Activated T-helper 1 cell treated with anti-CD3 and anti-CD28 coated beads, Interleukin-12 subunit alpha, Interleukin-12 subunit beta, Interleukin-2, Interleukin-4 antibody, amounts not matched to agents 30 ng/mL and 10 ng/mL and 1 ng/mL, durations not matched to agents 14 hours and 24 hours and 36 hours (primary cell): ENCODE measurements at places on chromosomes 4 and X. TPM values are rescaled to one million over a fixed set of nuclear protein-coding genes. Genes with fewer than 3 reads are reported as not detected.

SSX3 gene
- total RNA-seq = not detected in 2 replicates

DNA sequence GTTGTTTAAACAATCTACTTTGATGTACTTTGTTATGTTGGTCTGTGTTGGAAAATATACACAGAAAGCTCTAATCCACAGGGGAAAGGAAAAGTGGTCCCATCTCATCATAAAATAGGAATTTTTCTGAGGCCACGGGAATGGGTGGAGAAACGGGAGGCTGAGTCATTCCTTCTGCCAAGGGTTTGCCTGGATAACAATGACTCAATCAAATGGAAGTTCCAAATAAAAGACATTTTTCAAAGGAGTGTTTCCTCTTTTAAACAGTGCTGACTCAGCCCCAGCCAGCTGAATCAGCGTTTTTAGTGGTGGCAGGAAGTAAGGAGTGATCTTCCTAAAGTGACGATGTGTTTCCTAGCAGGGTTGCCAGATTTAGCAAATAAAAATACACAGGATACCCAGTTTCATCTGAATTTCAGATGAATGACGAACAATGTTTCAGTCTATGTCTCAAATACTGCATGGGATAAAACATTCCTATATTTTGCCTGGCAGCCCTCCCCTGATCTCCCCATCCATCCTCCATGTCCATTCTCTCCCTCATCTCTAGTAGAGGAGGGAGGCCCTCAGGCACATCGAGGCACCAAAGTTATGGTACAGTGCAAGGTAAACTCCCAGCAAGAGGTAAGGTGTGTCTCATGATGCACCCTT, 345.4 kb upstream of the GATB start:
- no peaks in the 10 kb centered on the region for H3K27me3 ChIP-seq
- DNase-seq = no peak
- no peak overlapping the region for H3K4me3 ChIP-seq
- H3K36me3 ChIP-seq = peaks cover 14% of the 10 kb centered on the region

CSAG1 gene
- total RNA-seq = not detected in 2 replicates

TMPRSS11F gene
- total RNA-seq = not detected in 2 replicates

DNA sequence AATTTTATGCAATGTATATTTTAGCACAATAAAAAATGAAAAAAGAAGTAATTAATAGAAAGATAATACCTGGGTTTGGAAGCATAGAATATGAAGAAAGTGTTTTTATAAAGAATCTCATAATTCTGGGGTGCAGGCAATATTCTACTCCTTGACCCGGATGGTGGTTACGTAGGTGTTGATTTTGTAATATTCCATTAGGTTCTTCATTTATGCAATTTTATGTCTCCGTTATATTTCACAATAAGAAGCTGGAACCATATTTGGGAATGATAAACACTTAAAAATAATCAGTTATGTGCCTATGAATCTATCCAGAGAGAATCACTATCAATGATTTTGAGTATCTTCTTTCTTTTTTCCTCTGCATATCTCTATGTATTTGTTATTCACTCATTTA, 38.5 kb downstream of the CHRNA9 start:
- peaks cover 2% of the 10 kb centered on the region for H3K36me3 ChIP-seq
- H3K4me3 ChIP-seq = no peak overlapping the region
- no peak for DNase-seq
- H3K27me3 ChIP-seq = peaks cover 2% of the 10 kb centered on the region

GRCh38 chr4:42458657-42459056, 61.4 kb downstream of the SHISA3 start:
- peaks cover 22% of the 10 kb centered on the region for H3K36me3 ChIP-seq
- peaks cover 6% of the 10 kb centered on the region for H3K4me1 ChIP-seq

GRCh38 chrX:124467202-124467601, 120.8 kb downstream of the SH2D1A start:
- no peak for DNase-seq
- H3K36me3 ChIP-seq = no peaks in the 10 kb centered on the region
- H3K4me1 ChIP-seq = no peaks in the 10 kb centered on the region

- no peaks in the 10 kb centered on the region for H3K27me3 ChIP-seq
- H3K36me3 ChIP-seq = no peaks in the 10 kb centered on the region
- H3K4me1 ChIP-seq = no peaks in the 10 kb centered on the region
- H3K4me3 ChIP-seq = no peak overlapping the region
- H3K27ac ChIP-seq = no peak overlapping the region
- DNase-seq = no peak
Measured at GRCh38 chr4:8131210-8131609, 27.4 kb downstream of the ABLIM2 start.

DNA sequence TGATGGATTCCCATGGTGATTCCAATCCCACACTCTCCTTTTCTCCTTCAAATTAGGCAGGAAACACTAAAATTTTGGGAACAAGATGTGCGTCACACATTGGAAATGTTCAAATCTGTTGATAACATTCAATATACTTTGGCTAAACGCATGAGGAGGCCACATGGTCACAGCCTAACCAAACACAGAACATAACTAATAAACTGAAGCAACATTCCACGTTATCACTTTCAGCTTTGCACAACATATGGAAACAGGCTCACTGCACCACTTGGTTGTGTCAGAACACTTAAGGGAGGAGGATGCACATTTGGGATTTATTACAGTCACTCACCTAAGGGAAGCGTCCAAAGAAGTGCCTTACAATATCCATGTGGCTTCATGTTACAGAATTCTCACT, 4.7 kb downstream of the SH3RF1 start:
- H3K27me3 ChIP-seq = peaks cover 26% of the 10 kb centered on the region
- no peak overlapping the region for H3K27ac ChIP-seq
- DNase-seq = no peak
- no peak overlapping the region for H3K4me3 ChIP-seq
- H3K36me3 ChIP-seq = no peaks in the 10 kb centered on the region
- peaks cover 5% of the 10 kb centered on the region for H3K4me1 ChIP-seq

IL2 gene
- 595 and 611 TPM in 2 replicates for total RNA-seq

AREG gene
- 1.5 and 2.4 TPM in 2 replicates for total RNA-seq

STARD8 gene
- 2.3 and 2.6 TPM in 2 replicates for total RNA-seq

ARHGEF6 gene
- 39.8 and 40.8 TPM in 2 replicates for total RNA-seq

DNA sequence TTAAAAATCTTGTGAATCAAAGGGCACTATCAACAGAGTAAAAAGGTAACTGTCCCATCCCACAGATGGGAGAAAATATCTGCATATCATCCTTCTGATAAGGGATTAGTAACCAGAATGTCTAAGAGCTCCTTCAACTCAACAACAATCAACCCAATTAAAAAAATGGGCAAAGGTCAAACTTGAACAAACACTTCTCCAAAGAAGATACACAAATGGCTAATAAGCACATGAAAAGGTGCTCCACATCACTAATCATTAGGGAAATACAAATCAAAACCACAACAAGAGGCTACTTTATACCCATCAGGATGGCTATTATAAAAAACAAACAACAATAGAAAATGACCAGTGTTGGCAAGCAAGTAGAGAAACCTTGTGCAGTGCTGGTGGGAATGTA, 43.3 kb downstream of the TMEM165 start:
- no peak for DNase-seq
- H3K27me3 ChIP-seq = no peaks in the 10 kb centered on the region
- H3K36me3 ChIP-seq = peaks cover 26% of the 10 kb centered on the region
- H3K4me3 ChIP-seq = no peak overlapping the region

DNA sequence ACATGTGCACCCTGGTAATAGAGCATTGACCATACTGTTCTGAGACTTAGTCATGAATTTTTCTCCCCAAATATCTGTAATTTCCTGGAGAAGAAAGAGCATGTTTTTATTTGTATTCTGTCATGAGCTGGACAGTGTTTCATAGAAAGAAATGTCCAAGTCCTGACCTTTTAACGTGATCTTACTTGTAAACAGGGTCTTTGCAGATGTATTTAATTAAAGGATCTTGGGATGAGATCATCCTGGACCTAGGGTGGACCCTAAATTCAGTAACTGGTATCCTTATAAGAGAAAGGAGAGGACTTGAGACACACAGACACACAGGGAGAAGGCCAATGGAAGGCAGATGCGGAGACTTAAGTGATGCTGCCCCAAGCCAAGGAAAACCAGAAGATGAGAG, 3.6 kb downstream of the ADGRA3 start:
- H3K27me3 ChIP-seq = peaks cover 5% of the 10 kb centered on the region
- peaks cover 23% of the 10 kb centered on the region for H3K4me1 ChIP-seq
- H3K4me3 ChIP-seq = no peak overlapping the region
- no peak overlapping the region for H3K27ac ChIP-seq
- DNase-seq = no peak

DNA sequence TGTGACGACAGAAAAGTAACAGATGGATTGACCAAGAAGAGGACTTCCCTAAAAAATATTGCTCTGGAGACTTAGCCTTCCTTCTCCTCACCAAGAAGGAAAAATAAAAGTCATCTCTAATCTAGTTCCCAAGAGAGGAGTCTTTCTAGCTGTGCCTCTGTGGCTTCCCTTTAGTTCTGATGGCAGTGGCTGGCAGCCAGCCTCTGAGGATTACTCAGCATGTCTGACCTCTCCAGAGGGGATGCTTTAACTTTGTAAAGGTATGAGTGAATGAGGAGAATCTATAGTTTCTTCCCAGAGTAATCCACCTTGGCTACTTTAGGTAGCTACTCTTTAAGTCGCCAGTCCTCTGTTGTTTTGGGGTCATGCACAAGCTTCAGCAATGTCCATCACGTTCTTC, 163.9 kb upstream of the KIT start:
- no peak overlapping the region for H3K4me3 ChIP-seq
- H3K36me3 ChIP-seq = no peaks in the 10 kb centered on the region
- no peaks in the 10 kb centered on the region for H3K27me3 ChIP-seq
- H3K4me1 ChIP-seq = no peaks in the 10 kb centered on the region

DNA sequence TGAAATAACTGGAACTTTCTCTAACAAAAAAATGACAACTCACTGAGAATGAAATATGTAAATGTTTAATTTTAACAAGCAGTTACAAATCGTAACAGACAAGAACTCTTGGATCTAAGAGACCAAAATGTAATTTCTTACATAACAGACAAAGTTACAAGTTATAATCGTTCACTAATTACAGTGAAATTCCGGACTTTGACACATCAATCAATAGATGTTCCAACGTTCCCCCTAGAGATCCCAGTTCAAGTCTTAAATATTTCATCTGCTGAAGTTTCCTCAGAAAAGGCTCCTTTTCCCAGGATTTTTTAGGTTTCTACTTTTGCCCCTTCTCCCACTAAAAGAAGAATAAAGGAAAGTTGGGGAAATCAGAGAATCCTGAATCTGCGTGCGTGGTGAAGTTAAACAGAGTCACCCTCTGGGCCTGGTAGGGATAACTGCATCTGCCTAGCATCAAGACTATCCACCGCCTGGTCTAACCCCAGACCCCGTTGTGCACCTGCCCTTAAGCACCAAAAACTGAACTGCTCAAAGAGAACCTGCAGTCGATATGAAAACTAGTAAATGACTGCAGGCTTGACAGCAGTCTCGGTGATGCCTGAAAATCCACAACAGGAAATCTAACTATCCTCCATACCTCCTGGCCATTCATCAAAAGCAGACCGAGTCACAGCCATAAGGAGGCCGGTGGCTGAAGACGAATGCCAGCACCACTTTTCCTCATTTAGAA, 2.3 kb downstream of the IRF2 start:
- no peaks in the 10 kb centered on the region for H3K27me3 ChIP-seq
- peaks cover 59% of the 10 kb centered on the region for H3K4me1 ChIP-seq
- peak overlapping the region; percentile 88 for H3K27ac ChIP-seq
- H3K4me3 ChIP-seq = peak overlapping the region; percentile 93

GRCh38 chrX:8183346-8183745, 12.3 kb upstream of the VCX2 start:
- no peak overlapping the region for H3K27ac ChIP-seq
- H3K36me3 ChIP-seq = no peaks in the 10 kb centered on the region
- H3K4me1 ChIP-seq = no peaks in the 10 kb centered on the region
- no peak overlapping the region for H3K4me3 ChIP-seq
- no peak for DNase-seq

GRCh38 chr4:169770416-169770815, 12.7 kb upstream of the HPF1 start:
- DNase-seq = no peak
- peaks cover 14% of the 10 kb centered on the region for H3K27me3 ChIP-seq
- no peak overlapping the region for H3K4me3 ChIP-seq
- H3K36me3 ChIP-seq = no peaks in the 10 kb centered on the region
- peaks cover 7% of the 10 kb centered on the region for H3K4me1 ChIP-seq
- H3K27ac ChIP-seq = no peak overlapping the region

DNA sequence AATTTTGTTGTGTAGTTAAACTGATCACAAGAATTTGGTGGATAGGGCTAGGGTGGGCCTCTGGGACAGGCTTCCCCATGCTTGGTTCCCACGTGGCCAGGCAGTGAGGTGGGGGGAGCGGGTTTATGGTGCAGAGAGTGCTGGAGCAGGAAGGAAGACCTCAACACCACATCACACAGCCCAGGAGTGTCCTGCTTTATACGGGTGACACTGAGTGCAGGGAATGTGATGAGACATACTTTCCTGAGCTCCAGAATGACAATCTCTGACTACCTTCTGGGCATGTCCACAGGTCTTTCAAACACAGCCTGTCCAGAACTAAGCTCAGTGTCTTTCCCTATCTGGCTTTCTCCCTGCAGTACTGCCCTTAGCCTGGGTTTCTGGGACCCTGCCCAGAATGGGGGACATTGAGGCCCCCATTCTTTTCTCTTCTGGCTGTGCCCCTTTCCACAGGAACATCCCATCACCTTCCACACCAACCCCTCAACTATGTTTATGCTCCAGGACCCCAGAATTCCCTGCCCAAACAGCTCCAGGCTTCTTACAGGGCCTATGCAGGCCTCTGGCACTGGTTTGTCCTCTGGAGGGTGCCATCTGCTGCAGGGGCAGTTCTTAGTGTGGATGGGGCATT, 36.5 kb upstream of the RASL11B start:
- no peaks in the 10 kb centered on the region for H3K36me3 ChIP-seq
- H3K4me3 ChIP-seq = no peak overlapping the region
- no peak overlapping the region for H3K27ac ChIP-seq
- peaks cover 16% of the 10 kb centered on the region for H3K4me1 ChIP-seq
- DNase-seq = no peak

ZCCHC12 gene
- total RNA-seq = 0.10 TPM in 1 of 2 replicates, not detected in the other

- no peaks in the 10 kb centered on the region for H3K36me3 ChIP-seq
- no peaks in the 10 kb centered on the region for H3K27me3 ChIP-seq
- H3K27ac ChIP-seq = no peak overlapping the region
- H3K4me1 ChIP-seq = no peaks in the 10 kb centered on the region
- DNase-seq = no peak
- H3K4me3 ChIP-seq = no peak overlapping the region
Measured at GRCh38 chr4:179709961-179710624, 2267.9 kb upstream of the AGA start.

GRCh38 chr4:111405989-111406388, 739.3 kb upstream of the FAM241A start:
- H3K4me3 ChIP-seq = no peak overlapping the region
- no peaks in the 10 kb centered on the region for H3K36me3 ChIP-seq
- DNase-seq = no peak
- H3K27ac ChIP-seq = no peak overlapping the region
- no peaks in the 10 kb centered on the region for H3K4me1 ChIP-seq

PRICKLE3 gene
- total RNA-seq = 19.5 and 20.4 TPM in 2 replicates

DNA sequence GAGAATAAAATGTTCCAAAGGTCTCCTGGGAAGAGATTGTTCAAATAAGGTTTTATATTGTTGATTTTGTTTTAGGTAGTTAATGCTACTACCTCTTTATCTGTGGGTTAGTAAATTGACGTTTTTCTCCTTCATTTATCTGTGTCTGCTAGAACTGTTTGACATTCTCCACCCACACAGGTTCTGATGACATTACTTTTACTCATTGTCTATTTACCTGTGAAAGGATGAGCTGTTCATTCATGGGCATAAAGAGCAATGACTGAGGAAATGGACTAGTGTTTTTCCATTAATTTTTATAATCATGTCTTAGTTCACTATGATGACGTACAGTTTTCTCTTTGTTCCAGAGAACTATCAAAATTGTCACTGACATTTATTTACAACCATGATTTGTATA, 75.6 kb downstream of the CPE start:
- peaks cover 16% of the 10 kb centered on the region for H3K27me3 ChIP-seq
- DNase-seq = no peak
- no peaks in the 10 kb centered on the region for H3K4me1 ChIP-seq
- H3K27ac ChIP-seq = no peak overlapping the region
- H3K4me3 ChIP-seq = no peak overlapping the region
